Stimulated activated CD8-positive, alpha-beta memory T cell treated with anti-CD3 and anti-CD28 coated beads, Interleukin-2, amount 100 ng/mL, for 48 hours (primary cell): ENCODE measurements at places on chromosomes 5 and 9.

DNA sequence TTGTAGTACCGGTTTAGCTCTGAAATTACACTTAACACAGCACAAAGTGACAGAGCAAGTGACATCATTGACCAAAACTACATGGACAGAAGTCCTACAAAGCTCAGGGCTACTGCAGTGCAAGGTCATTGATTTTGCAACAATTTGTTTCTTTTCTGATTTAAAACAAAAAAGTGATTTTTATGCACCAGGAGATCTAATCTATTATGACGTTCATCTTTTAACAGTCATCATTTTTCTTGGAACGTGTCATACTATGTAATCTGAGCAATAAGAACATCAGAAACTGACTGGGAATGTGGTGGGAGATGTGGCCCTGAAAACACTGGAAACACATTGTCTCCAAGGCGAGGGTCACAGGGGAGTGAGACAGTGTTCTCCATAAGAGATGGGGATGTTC is 17.4 kb upstream of the ZFAND5 start:
- DNase-seq = no peak

DNA sequence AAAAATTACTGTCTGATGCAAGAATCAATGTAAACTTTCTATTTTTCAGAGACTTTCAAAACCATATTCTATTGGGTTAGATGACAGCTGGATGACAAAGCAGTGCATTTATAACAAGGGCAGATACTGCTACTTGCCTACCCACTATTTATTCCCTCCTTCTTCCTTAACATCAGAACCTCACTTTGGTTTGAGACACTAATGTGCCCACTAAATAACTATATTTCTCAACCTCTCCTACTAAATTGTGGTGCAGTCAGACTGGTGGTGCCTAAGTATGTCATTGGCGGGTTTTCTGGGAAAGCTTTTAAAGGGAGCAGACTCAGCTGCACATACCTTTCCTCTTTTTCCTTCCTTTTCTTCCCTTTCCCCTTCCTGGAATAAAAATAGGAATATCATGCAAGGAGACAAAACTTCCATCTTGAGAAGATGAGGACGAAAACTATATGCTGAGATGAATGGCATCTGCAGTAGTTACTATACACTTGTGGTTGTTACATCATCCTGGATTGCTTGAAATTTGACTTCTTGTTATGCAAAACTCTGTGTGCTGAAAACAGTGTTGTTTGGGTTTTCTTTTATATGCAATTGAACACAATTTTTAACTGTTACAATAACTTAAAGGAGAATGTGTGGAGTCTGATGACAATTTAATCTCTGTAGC is 43.8 kb downstream of the PRR16 start:
- no peak for DNase-seq

DNA sequence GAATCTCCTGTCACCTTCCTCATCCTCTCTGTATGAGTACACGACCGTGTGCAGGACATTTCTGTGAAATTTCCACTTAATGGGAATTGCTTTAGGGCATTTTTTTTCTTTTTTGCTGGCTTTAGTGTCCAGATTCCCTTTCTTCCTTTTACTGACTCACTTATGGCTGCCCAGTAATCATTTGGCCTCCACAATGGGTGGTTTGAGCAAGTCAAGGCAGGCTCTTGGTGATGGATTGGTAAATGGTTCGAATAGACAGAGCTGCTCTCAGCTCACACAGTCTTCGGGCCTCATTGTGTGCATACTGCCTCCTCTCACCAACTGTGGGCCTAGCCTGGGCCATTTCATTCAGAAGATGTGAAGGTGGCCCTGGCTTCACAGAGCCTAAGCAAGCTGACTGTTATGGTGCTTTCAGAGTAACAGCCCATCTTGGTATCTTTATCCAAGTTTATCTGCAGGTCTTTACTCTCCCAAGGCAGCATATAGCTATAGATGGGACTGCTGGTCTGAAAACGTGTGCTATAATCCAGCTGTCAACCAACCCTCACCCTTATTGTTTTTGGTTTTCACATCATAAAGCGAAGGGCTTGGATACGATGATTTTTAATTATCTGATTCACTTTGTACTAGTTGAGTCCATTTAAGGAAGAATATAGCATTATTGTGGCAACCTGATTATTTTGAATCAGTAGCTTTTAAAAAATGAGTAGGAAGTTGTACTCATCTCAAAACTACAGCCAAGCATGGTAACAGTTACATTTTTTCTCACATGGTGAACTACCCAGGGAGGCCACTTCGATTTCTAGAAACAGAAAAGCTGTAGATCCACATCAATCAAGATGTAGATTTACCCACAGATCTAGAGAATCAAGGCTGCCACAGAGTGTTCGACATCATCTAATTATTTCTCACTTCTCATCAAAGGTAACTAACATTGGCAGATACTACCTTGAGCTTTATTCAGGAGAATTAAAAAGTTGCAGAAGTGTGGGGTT is 50.4 kb upstream of the CKMT2 start:
- no peak for DNase-seq

DNA sequence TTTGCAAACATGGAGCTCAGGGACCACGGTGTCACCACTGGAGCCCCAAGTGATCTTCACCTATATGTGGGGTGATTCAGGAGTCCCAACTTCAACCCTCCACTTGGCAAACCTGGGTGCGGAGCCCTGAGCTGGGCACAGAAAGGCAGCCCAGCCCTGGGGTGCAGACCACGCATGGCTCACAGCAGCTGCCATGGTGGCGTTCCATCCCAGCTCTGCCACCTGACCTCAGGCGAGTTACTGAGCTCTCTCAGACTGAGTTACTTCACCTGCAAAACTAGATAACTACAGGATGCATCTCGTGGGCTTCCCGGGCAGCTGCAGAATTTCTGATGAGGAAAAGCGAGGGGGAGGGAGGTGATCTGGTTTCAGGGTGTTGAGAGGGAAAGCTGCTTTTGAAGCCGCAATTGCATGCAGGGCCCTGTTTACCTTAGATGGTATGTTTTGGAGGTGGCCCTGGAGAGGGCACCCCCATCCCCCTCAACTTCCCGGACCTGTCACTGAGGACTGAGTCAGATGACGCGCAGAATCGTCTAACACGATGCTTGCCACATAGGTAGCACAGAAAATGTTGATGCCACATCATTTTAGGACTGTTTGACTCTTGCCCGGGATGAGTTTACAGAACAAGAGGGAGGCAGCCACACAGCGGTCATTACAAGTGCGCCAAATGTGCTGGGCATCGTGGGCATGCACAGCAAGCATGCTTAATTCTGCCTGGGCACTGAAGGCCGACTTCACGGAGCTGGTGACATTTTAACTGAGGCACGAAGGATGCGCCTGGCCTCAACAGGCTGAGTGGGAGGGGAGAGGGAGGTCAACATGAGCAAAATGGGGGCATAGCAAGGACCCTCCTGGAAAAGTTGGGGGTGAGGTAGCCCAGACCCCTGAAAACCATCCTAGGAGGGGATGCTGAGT is 154.6 kb downstream of the COL23A1 start:
- no peak for DNase-seq

GRCh38 chr9:15249981-15250380 is 57.0 kb downstream of the TTC39B start:
- no peak for DNase-seq

GRCh38 chr9:89116064-89116804 is 62.4 kb downstream of the SHC3 start:
- DNase-seq = no peak

- DNase-seq = no peak
Observed at GRCh38 chr9:110700953-110701352, 32.4 kb downstream of the MUSK start.

- no peak for DNase-seq
Observed at GRCh38 chr9:17057729-17058128, 77.1 kb upstream of the CNTLN start.

- no peak for DNase-seq
Observed at GRCh38 chr5:131264451-131265099, 722 bp downstream of the CDC42SE2 start.

DNA sequence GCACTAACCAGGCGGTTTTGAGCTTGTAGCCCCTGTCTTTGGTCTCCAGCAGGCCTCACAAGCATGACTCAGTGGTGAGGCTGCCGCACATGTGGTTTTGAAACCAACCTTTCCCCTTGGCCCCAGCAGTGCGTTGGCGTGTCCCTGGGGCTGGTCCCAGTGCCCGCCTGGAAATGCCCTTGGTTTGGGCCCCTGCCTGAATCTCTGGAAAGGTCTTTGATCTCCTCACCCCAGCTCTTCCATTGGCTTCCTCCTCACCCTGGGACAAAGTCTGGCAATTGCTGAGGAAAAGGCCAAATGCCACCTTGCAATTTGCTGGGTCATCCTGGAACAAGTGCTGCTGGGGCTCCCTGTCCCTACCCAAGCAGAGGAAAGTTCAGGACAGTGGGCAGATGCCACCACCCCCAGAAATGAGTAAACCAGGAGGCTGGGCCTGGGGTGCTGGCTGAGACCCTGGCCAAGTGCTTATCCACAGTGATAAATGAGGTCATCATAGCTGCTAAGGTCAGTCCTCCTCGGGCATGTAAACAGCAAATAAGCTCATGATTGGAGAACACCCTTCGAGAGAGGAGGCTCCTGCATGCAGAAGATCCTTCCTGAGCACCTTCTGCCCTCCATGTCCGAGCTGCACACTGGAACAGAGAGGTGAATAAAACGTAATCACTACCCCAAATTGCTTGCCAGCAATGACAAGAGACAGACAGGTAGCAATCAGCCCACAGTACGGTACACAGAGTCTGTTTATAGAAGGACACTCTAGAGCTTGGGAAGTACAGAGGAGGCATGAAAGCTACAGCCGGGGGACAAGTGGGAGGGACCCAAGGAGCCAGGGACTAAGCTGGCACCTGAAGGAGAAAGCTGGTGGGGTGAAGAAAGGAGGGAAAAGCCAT is 98.9 kb upstream of the CPEB4 start:
- no peak for DNase-seq

- DNase-seq = no peak
Observed at GRCh38 chr9:127866535-127866934, 10.9 kb downstream of the AK1 start.

GRCh38 chr9:85716031-85716877 is 25.5 kb downstream of the AGTPBP1 start:
- DNase-seq = no peak

- DNase-seq = no peak
Observed at GRCh38 chr9:130824643-130825350, 10.3 kb upstream of the ABL1 start.

- DNase-seq = no peak
Observed at GRCh38 chr5:141150224-141150992, 551 bp downstream of the PCDHB6 start.

GRCh38 chr5:138448481-138449398 is 9.9 kb downstream of the REEP2 start:
- DNase-seq = no peak

- no peak for DNase-seq
Observed at GRCh38 chr9:97766610-97767009, 69.5 kb upstream of the XPA start.

- peak; percentile 22 for DNase-seq
Observed at GRCh38 chr5:178590141-178590923, at the start of gene COL23A1. COL23A1 (minus strand) TSS chr5:178590393.

GRCh38 chr9:89465001-89465451 is 32.9 kb downstream of the SEMA4D start:
- no peak for DNase-seq

- DNase-seq = no peak
Observed at GRCh38 chr5:139453683-139454567, 8.6 kb downstream of the ECSCR start.

DNA sequence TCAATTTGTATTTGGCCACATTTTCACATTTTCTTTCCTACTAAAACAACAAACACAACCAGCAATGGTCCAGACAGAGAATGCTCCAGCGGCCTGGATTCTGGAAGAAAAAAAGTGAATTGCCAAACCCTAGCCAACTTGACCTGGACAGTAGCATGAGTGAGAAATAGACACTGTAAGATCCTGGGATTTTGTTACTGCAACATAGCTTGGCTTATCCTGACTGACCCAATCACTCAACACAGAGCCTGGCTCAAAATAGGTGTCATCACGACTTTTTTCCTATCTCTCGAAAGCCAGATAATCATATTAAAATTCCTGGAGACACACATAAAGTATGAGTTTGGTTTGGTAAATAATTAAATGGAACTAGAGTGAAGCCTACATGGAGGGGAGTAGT is 25.4 kb upstream of the MVB12B start:
- DNase-seq = no peak

- no peak for DNase-seq
Observed at GRCh38 chr5:56700711-56701110, 114.6 kb upstream of the MAP3K1 start.

DNA sequence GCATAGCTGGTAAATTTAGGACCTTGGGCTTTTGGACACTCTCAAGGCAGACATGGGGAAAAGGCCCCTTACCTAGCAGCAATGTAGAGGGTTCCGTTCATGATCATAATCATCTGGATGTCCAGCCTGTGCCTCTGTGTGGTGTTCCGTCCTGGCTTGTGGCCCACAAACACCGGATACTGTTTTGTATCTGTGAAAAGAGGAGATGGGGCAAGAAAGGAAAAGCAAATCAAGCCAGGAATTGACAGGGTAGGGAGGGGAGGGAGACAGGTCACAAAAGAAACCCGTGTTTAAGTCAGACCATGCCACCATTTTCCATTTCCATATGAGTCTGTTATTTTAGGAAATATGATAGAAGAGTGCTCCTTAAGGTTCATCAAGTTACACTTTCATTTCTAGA is 72.5 kb downstream of the SEMA6A start:
- DNase-seq = no peak

- DNase-seq = no peak
Observed at GRCh38 chr5:39187831-39188731, 31.3 kb downstream of the FYB1 start.

DNA sequence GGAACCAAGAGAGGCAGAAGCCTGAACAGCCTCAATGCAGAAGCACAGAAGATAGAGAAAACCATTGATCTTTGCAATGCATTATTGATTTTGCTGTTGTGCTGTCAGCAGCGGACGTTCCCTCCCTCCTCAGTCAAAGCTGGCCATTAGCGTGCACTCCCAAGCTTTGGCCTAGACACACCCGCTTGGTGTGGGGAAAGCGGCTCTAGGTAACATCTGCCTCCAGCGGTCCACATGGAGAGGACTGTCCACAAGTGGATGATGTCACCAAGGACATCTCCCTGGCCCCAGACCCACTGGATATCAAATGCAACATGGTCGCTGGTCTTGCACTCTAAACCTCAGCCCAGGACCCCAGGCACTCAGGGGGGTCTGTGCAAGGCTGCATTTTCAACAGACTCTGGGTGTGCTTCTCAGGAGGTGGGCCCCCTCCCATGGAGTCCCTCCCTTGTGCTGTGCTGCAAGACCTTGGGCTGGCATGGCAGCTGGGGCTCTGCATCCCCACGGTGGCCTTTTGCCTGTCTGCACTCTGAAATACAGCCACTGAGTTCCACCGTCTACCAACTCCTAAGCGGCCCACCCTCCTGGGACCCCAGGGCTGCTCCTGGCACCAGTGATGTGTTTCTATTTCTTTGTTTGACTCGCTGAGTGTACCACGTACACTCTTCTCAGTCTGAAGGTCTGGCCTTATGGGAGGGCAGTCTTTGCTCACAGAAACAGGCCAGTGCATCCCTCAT is 1.9 kb downstream of the SEMA4D start:
- no peak for DNase-seq

- DNase-seq = no peak
Observed at GRCh38 chr5:157447201-157447637, 12.8 kb upstream of the NIPAL4 start.

DNA sequence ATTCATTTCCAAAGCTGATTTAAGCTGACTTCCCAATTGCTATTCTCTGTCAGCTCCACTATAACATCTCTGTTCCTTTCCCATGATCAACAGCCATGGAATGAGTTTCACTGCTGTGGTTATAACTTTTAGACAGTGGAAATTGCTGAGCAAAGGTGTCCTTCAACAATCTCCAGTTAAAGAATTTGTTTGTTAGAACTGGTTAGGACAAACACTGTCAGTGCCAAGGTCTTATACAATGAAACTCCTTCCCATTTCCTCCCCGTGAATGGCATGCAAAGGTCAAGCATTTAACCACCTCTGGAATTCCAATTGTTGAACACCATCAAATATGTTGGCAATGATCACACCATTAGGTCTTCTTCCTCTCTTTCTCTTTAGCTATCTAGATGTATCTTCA is 45.7 kb upstream of the GHR start:
- DNase-seq = no peak
